ENCODE measurements at places on chromosomes 3 and 15. TPM values are rescaled to one million over a fixed set of nuclear protein-coding genes. Genes with fewer than 3 reads are reported as not detected.

DNA sequence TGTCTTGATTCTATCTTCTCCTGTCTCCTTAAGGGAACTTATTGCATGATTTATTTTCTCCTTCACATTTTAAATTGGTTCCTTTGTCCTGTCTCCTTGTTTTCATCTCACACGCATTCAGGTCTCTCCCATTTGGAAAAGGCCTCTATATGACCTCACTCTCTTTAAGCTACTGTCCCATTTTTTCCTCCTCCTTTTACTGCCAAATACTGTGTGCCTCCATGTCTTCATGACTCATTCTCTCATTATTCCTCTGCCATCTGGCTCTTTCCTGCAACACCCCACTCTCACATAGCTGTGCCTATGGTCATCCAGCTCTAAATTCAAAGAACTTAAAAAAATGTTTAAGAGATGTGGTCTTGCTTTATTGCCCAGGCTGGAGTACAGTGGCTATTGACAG is 48.0 kb downstream of the TYRO3 start:
- H3K4me3 ChIP-seq, result no peak overlapping the region
- no peak for DNase-seq
- no peaks in the 10 kb centered on the region for H3K36me3 ChIP-seq

The EDEM1 gene
- total RNA-seq, result 18.2 TPM

GRCh38 chr3:171744158-171744741 is 66.0 kb downstream of the PLD1 start:
- H3K4me1 ChIP-seq, result peaks cover 49% of the 10 kb centered on the region
- no peak for DNase-seq
- no peak overlapping the region for H3K4me3 ChIP-seq

DNA sequence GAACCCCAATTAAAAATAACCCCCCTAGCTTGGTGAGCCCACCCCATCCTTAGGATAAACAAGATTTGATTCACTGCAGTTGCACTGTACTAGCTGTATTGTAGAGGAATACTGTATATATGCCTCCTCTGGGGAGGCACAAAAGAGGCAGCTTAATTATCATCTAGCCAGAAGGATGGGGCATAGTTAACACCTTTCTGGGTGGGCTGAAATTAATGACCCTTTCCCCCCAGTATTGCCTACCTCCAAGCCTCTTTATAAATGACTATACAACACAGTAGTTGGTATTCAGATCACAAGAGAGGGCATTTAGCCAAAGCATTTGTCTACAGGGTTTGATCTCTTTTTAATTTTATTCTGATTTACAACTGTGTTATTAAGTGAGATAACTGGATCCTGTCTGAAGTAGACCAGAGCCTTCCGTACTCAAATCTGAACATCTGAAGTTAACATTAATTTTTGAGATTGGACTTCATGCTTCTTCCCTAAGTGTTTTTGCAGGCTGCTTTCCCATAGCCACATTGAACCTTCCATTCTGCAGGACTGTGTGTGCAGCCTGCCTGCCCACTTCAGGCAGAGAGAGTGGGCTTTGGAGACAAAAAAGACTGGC is 807.0 kb upstream of the ARRDC4 start:
- H3K36me3 ChIP-seq, result no peaks in the 10 kb centered on the region
- no peaks in the 10 kb centered on the region for H3K4me1 ChIP-seq
- no peak overlapping the region for H3K27ac ChIP-seq
- no peak for DNase-seq
- peaks cover 2% of the 10 kb centered on the region for H3K27me3 ChIP-seq

The PPP1R14D gene
- total RNA-seq, result not detected

DNA sequence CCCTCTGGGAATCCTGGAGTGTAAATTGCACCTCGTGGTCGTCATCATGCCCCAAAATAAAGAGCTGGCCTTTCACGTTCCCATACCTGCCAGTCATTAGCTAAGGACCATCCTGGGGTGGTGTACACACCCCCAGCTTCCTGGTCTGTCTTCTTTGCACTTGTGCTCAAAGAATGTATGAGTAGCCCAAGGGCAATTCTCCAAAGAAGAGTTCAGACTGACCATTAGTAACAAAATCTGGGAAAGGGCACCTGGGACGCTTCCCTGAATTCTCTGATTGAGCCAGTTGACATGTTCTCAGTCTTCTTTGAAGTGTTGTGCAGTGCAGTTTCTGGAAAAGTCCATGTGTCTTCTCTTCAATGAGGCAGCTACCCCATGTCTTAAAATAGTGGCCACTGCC is 34.8 kb downstream of the FAM3D start:
- no peaks in the 10 kb centered on the region for H3K36me3 ChIP-seq
- no peak overlapping the region for H3K4me3 ChIP-seq
- no peak for DNase-seq
- H3K27me3 ChIP-seq, result no peaks in the 10 kb centered on the region

- H3K4me1 ChIP-seq, result no peaks in the 10 kb centered on the region
- no peak for DNase-seq
- no peak overlapping the region for H3K27ac ChIP-seq
These were observed 54.5 kb downstream of the ST3GAL6 start for GRCh38 chr3:98817547-98818041.

DNA sequence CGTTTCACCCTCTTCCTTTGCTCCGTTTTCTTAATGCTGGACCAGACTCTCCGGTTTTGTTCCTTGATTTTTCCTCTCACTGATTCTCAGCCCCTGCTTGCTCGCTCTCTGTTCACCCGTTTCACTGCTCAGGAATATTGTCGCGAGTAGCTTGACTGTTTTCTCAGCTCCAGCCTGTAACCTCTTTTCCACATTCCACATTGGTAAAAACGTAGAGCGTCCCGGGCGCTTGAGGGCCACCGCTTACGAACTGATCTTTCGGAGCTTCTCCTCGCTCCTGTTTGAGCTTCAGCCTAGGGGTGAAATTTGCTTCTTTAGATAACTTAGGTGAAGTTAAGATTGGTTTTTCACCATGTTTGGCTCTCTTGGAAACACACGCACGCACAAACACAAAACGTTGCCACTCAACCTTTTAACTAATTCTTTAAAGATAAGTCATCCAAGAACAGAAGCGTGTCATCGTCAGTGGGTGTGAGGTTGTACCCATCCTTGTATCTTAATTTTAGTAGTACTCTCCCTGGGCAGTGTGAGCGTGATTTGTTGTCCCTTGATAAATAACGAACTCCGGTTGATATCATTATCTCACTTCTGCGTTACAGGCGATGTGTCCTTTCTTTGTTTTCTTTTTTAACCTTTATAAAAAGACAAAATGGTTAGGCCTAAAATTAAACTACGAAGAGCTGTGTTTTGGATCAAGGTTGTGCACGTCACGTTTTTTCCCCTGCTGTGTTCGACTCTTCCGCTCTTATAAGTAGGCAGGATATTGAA is 1.0 kb downstream of the PAK2 start:
- H3K4me3 ChIP-seq, result peak overlapping the region; percentile 100

DNA sequence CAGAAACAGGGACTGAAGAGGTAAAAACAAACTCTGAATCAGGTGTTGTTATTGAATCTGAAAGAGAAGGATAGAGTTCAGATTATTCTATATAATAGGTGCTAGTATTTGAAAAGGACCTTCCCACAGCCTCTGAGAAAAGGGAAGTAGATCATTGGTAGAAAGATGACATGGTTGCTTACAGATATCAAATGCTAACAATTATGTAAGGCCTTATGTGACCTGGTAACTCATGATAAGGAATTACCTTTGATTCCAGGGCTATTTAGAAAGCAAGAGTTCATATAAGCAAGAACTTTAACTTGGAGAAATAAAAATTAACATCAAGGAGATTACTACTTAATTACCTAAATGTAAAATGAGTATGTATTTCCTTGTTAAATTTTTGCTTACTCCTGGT is 7.6 kb downstream of the SLC27A2 start:
- no peak for DNase-seq
- H3K36me3 ChIP-seq, result no peaks in the 10 kb centered on the region
- no peaks in the 10 kb centered on the region for H3K27me3 ChIP-seq
- H3K4me3 ChIP-seq, result no peak overlapping the region
- H3K27ac ChIP-seq, result no peak overlapping the region

Data from endothelial cell (in vitro differentiated cells).